ENCODE measurements at places on chromosomes 3 and 15.

GRCh38 chr3:126109146-126109879 is 25.4 kb upstream of the SLC41A3 start:
- DNase-seq: no peak

DNA sequence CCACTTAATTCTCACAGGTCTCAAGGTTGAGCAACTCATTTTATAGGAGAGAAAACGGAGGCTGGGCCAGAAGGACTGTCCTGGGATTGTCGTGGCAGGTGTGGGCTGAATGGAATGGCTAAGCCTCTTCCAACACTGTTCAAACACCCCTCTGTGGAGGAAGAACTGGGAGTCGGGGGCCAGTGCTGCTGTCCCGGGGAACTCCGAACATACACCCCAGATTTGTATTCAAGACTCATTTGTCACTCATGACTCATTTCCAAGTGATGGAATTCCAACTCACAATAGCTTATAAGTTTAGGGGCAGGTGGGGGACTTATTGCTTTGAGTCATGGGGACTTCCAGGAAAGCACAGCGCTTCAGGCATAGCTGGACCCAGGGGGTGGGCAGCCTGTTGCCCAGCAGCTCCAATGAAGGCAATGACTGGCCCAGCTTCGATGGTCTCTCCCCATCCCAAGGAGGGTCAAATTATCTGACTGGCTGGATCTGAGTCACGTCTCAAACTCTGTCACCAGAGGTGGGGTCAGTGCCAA is 72.5 kb downstream of the TM2D3 start:
- no peak for DNase-seq

GRCh38 chr3:16536996-16537395 is 23.5 kb upstream of the RFTN1 start:
- DNase-seq: no peak

DNA sequence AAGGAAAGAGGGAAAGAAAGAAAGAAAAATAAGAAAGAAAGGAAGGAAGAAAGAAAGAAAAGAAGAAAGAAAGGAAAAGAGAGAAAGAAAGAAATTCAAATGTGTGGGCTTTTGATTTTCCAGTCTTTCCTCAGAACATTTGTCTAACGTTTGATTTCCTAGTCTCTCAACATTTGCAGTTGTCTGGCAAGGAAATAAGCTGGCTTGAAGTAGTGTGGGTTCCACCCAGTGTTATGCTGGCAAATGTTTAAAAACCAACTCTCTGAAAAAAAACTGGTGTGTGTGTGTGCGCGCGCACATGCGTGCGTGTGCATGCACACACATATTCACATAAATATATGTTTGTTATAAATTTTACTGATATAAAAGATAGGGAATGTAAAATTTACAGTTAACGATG is 54.6 kb upstream of the C3orf49 start:
- DNase-seq: no peak

DNA sequence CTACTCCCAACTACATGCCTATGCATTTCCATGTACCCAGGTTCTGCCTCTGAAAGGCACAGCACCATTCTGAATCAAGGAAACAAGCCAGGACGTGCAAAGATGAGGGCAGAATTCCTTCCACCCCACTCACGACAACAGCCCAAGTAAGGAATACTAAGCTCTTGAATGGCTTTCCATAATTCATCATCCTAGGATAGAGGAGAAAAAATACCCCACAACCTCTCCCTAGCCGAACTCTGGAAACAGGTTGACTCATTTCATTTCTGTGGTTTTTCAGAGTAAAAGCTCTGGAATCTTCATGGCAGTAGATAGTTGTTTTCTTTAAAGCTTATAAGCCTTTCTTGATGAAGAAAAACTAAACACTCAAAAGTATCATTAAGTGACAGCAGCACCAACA is 77.8 kb downstream of the PDZRN3 start:
- no peak for DNase-seq

GRCh38 chr3:128173849-128174248 is 20.6 kb downstream of the EEFSEC start:
- DNase-seq: no peak

DNA sequence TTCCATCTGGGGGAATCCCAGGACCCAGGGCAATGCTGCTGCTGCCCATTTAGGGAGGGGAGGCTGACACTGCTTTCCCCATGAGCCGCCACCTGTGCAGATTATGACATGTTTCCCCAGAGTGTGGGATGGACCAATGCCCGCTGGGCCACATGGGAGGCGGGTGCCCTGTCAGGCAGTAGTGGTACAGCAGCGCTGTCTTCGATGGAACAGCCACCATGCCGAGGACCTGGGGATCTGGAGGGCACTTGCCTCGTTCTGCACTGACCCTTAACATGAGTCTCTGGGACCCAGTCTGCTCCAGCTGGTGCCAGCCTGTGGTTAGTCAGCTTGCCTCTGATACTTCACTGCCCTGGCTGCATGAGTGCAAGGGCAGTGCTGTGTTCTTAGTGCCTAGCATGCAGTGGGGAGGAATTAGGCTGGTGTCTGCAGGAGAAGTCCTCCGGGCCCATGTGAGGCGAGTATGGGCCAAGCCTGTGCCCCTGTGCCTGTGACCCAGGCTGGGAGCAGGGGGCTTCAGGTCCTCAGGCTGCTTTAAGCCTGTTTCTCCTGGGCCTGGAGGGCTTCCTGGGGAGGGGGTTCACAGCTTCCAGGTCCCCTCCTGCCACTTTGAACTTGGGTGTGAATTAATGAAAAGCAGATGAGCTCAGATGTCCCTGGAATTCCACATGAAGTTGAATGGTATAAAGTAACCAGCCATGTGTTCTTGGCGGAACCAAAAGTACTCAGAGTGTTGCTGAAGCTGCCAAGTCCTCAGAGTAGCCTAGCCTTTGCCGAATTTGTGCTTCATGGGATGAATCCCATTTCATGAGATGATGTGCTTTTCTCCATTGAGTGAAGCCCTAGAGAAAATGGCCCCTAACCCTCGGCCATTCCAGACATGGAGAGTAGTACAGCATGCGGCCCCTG is 22.9 kb downstream of the KLF13 start:
- no peak for DNase-seq

DNA sequence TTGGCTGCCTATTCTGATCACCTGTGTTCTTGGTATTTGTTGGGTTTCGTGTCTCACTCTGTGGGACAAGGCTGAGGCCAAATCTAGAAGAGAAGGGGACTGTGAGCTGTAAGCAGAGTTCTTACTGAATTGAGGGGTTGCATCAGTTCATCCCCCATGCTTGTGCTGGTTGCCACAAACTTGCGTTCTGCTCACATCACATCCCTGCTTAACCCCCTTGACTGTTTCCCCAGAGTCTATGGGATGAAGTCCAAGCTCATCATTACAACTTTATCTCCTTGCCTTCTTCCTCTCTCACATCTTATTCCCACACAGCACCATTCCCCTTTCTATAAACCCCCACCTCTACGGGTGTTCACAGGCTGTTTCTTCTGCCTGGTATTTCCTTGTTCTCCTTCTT is 143.8 kb upstream of the ABHD17C start:
- DNase-seq: no peak

DNA sequence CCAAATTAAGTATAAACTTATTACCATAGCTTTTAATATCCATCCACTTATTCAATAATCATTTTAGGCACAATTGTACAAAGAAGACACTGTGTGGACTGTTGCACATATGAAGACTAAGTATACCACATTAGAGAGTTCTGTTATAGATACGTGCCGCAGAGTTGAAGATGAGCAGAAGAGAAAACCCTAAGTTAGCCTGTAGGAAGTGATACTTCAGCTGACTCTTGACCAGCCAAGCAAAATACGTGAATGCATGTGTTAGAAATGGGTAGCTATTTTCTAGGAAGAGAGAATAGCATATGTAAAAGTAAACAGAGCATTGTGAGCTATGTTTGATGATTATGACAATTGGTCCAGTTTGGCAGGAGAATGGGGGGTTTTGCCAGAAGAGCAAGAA is 272.0 kb upstream of the ATP11B start:
- DNase-seq: no peak

DNA sequence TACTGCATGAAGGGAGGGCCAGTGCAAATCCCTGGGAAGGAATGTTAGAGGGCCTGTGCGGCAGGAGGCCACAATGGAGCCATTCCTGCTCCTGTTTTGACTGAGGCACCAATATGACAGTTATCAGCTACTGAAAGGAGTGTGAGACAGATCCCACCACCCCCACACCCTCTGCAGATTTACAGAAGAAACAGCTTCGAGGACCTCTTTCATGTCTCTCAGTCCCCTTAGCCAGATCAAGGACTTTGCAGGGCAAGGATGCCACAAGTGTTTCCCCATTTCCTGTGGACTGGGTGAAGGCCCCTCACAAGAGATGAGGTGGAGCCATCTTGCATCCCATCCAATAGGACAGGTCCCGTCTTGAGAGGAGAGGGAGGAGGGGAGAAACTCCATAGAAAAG is 48.5 kb upstream of the RASGRP1 start:
- peak; percentile 51 for DNase-seq

DNA sequence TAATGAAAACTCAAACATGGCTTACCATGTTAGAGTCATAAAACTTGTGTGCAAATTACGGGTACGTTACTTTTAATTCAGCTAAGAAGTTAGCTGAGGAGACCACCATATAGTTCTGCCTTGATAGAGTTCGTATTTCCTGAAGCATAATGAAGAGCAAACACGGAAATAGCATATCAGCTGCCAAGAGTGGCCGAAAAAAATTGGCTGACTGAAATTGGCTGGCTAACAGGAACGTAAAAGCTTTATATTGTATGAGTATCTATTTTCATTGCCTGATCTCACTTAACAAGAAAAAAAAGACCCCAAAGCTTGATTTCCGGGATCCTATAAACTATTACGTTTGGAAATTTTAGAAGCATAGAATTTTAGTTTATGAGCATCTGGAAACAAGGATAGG is 1222.9 kb downstream of the ZPLD1 start:
- no peak for DNase-seq

DNA sequence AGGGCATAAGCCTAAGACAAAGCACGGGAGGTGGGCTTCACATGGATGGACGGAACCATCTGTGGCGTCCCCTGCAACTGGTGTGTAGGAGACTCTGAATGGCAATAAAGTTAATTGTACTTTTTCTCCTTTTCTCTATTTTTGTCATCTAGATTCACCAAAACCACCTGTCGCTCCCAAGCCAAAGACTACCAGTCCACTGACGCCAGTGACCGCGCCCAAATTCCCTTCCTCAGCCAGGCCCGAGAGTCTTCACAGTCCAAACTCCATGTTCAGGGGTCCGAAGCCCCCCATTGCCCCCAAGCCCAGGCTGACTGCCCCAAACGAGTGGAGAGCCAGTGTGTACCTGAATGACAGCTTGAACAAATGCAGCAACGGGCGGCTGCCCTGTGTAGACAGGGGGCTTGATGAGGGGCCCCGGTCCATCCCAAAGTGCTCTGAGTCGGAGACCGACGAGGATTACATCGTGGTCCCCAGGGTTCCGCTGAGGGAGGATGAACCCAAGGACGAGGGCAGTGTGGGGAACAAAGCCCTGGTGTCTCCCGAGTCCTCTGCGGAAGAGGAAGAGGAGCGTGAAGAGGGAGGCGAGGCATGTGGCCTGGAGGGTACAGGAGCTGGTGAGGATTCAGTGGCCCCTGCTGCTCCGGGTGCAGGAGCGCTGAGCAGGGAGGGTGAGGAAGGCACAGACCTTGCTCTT is at the start of gene FGD5:
FGD5 (plus strand) TSS at position 159 of the 697 bp plus-strand sequence; CDS start at position 269, 110 bp downstream.
- no peak for DNase-seq

GRCh38 chr3:196604548-196604947 is 34.9 kb upstream of the NRROS start:
- DNase-seq: peak; percentile 76

DNA sequence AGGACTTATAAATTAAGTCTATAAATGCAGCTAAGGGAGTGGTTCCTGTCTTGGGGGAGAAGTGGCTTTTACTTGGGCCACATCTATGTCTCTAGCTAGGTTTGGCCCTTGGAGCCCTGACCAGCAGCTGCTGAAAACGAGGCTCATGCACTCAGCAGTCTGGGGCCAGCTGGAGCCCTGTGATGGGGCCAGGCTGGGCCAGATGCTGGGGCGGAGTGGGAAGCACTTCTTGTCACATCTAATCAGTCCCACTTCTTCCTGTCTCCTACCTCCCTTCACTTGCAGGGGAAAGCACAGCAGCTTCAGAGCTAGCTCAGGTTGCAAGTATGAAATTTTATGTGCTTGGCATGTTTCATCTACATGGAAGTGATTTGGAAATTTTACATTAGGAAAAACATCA is 209.9 kb upstream of the ROPN1 start:
- DNase-seq: no peak

GRCh38 chr3:58528629-58529028 is 8.4 kb downstream of the ACOX2 start:
- no peak for DNase-seq

DNA sequence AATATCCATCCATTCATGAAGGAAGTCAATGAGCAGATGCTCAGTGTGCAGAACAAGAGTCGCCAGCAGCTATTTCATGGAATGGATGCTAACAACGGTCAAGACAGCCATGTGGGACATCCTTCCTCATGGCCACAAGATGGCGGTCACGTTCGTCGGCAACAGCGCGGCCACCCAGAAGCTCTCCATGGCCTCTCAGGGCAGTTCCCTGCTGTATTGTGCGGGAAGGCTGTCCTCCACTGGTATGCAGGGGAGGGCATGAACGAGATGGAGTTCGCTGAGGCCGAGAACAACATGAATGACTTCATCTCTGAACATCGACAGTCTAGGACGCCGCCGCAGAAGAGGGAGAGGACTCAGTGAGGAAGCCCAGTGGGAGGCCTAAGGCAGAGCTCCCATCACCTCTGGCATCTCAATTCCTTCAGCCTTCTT is 208.3 kb downstream of the TJP1 start:
- no peak for DNase-seq

- no peak for DNase-seq
These were observed 2.3 kb upstream of the SACM1L start for GRCh38 chr3:45686850-45687249.

DNA sequence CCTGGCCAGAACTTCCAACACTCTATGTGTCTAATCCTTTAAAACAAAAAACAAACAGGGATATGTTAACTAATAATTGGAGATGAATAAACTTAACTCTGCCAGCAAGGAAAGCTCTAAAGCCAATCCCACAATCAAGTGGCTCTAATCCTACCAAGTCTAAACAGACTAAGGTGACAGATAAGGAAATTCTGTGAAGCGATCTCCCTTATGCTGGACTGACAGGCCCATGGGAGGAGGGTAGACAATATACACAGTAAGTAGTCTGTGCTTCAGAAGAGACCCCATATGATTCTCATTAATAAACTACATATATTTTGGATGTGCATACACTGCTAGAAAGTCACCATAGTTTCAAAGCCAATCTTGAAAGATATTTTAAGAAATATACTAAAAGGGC is 10.1 kb downstream of the VPS13C start:
- DNase-seq: no peak

- DNase-seq: no peak
These were observed 7.1 kb downstream of the ATP2C1 start for GRCh38 chr3:130900959-130901358.

GRCh38 chr3:118533676-118534075 is 501.0 kb downstream of the IGSF11 start:
- no peak for DNase-seq

DNA sequence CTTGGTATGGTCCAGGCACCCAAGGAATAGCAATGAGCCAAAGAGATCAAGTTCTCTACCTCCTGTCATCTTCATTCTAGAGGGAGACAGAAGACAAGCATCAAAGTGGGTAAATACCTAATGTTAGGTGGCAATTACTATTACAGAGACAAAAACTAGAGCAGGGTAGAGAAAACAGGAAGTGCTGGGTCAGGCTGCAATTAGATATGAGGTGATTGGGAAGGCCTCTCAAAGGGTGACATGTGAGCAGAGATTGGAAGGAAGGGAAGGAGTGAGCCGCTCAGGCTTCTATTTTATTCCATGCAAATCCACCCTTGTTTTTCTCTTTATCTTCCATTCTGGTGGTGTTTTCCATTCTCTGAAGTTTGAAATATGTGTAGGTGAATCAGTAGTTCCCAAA is 37.4 kb downstream of the EBLN2 start:
- no peak for DNase-seq

- no peak for DNase-seq
These were observed 12.9 kb downstream of the LOXL1 start for GRCh38 chr15:73939138-73939537.

All from activated CD4-positive, alpha-beta memory T cell treated with anti-CD3 and anti-CD28 coated beads for 36 hours (primary cell).